MCF 10A (cell line): ENCODE measurements at places on chromosomes 16 and 17. TPM values are rescaled to one million over a fixed set of nuclear protein-coding genes. Genes with fewer than 3 reads are reported as not detected.

DNA sequence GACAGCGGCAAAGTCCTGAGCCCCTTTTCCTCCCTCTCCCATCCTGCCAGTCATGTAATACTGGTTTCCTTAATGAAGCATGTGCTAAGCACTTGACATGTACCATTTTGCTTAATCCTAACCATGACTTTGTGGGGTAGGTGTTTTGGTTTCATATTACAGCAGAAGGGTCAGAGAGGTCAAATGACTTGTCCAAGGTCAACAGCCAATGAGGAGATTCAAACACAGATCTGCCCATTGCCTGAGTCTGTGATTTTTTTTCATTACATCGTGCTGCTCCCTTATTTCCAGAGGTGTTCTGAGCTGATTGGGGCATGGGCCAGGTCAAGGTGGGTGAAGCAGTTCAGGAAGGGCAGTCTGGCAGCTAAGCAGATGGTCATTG, 17.6 kb upstream of the PHF12 start:
- no peak overlapping the region for H3K4me3 ChIP-seq
- no peaks in the 10 kb centered on the region for H3K4me1 ChIP-seq
- DNase-seq = peak; percentile 14
- H3K27me3 ChIP-seq = peaks cover 38% of the 10 kb centered on the region
- no peak overlapping the region for H3K27ac ChIP-seq

DNA sequence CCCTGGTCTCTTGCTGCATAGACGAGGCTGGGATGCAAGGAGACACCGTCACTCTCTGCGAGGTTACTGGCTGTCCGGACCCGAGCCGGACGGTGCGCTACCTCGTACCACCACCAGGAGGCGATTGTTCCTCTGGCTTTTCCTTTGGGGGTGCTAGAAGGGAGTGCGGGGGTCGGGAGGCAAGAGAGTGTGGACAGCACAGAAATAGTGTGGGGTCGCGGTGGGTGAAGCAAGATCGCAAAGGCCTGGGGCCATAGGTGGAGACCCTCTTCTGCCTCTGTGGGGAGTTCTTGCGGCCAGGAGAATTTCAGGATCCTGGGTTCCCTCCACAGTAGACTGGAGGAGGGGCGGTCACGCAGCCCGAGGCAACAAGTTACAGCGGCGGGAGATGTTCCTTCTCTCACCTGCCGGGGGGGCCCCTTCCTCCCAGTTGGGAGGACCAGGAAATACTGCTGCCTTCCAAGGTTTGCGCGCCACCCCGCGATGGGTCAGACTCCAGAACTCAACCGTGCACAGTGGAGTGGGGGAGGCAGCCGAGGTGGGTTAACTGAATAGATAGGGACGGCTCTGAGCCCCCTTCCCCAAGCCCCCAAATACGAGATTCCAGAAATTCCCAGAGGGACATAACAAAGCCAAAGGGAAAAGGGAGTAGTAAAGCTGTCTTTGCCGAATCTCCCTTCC, 6.9 kb downstream of the PHOSPHO1 start:
- no peaks in the 10 kb centered on the region for H3K4me1 ChIP-seq
- no peaks in the 10 kb centered on the region for H3K36me3 ChIP-seq
- no peak overlapping the region for H3K4me3 ChIP-seq
- no peak overlapping the region for H3K27ac ChIP-seq

DNA sequence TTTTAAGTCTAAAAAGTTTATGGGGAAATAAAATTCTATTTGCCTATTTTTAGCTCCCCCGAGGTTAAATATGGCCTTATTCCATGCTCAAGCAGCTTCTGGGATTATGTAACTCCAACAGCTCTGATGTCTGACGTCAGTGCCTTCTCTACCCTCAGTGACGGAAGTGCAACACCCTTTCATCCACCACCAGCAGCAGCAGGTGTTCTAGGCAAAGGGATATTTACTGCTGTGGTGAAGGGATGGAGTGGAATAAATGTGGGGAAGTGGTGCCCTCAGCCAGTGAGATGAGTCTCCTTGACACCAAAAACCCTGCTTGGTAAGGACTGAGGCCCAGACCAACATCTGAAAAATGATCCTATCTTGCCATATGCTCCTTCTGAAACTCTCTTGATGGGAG, 247.4 kb downstream of the SHISA9 start:
- H3K27me3 ChIP-seq = no peaks in the 10 kb centered on the region
- H3K36me3 ChIP-seq = no peaks in the 10 kb centered on the region
- no peak overlapping the region for H3K4me3 ChIP-seq
- peak; percentile 48 for DNase-seq

DNA sequence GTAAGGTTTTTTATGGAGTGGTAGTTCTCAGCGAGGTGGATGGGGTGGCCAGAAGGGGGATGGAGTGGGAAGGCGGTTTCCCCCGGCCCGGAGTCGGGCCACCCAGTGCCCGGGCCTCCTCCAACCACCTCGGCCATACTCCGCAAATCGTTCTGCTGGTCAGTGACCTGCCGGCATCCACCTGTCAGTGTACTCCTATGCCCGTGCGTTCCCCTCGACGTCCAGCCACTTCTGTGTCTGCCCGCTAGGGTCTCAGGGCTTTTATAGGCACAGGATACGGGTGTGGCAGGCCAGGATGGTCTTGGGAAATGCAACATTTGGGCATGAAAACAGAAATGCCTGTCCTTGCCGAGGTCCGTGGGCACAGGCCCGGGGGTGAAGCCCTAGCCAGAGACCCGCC, 19.3 kb upstream of the ASGR2 start:
- no peaks in the 10 kb centered on the region for H3K4me1 ChIP-seq
- no peak for DNase-seq
- no peak overlapping the region for H3K27ac ChIP-seq

DNA sequence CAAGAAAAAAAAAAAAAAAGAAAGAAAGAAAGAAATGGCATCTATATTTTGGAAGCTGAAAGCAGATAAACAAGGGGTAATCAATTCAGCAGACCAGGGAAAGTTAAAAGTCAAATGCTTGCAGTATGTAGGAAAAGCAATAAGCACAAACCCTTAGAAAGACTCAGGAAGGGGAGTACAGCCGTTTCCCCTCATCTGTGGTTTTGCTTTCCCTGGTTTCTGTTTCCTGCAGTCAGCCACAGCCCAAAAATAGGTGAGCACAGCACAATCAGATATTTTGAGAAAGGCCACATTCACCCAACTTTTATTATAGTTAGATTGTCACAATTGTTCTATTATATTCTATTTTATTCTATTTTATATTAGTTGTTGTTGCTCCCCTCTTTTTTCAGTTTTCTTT, 14.4 kb upstream of the ALOX12 start:
- H3K4me1 ChIP-seq = peaks cover 5% of the 10 kb centered on the region
- no peak overlapping the region for H3K27ac ChIP-seq
- H3K27me3 ChIP-seq = no peaks in the 10 kb centered on the region
- DNase-seq = no peak
- H3K4me3 ChIP-seq = no peak overlapping the region
- no peaks in the 10 kb centered on the region for H3K36me3 ChIP-seq

DNA sequence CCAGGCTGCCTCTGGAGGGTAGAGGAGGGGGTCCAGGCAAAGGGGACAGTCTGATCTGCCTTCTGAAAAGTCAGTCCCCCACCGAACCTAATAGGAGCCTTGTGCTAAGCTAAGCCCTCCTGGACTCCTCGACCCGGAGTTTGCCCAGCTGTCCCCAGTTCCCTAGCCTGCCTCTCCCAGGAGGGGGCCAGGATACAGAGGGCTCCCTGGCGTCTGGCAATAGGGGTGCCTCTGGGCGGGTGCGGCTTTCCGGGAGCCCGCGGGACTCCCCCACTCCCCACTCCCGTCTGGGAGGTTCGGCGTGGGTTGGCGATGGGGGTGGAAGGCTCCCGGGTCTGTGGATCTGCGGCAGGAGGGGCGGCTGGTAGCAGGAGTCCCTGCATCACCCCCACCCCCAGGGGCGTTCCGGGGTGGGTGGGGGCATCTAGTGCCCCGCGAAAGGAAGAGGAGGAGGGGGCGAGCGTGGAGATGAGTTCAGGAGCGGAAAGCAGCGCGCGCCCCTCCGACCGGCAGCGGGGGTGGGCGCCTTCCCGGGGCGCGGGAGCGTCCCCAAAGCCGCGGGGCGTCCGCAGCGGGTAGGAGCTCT, 1.2 kb downstream of the GSG1L start:
- H3K4me3 ChIP-seq = no peak overlapping the region
- DNase-seq = no peak
- H3K4me1 ChIP-seq = no peaks in the 10 kb centered on the region
- peaks cover 65% of the 10 kb centered on the region for H3K27me3 ChIP-seq
- no peak overlapping the region for H3K27ac ChIP-seq
- no peaks in the 10 kb centered on the region for H3K36me3 ChIP-seq

- H3K4me3 ChIP-seq = peak overlapping the region; percentile 66
- H3K27me3 ChIP-seq = no peaks in the 10 kb centered on the region
- H3K4me1 ChIP-seq = peaks cover 28% of the 10 kb centered on the region
- peak; percentile 68 for DNase-seq
- peak overlapping the region; percentile 68 for H3K27ac ChIP-seq
- no peaks in the 10 kb centered on the region for H3K36me3 ChIP-seq
These were observed 37.2 kb upstream of the RGS9 start for GRCh38 chr17:65099941-65100315.

KLHL10 gene
- total RNA-seq = not detected in 2 replicates

AGRP gene
- not detected in 2 replicates for total RNA-seq

TBX4 gene
- not detected in 2 replicates for total RNA-seq

KRT40 gene
- not detected in 2 replicates for total RNA-seq

BCAR1 gene
- total RNA-seq = 58.6 and 68.1 TPM in 2 replicates
